Heart left ventricle (tissue), 16 donors: ENCODE measurements at places on chromosomes 13 and 19. TPM values are rescaled to one million over a fixed set of nuclear protein-coding genes. Genes with fewer than 3 reads are reported as not detected.
A peak's percentile ranks its signal among the peaks of the same experiment; 100 is the strongest.

GRCh38 chr19:3374369-3375112 is 8.2 kb downstream of the NFIC start:
- H3K36me3 ChIP-seq: no peaks in the 10 kb centered on the region
- H3K27me3 ChIP-seq: no peaks in the 10 kb centered on the region
- H3K27ac ChIP-seq: peak overlapping the region; percentile 89
- peak overlapping the region; percentile 42 for H3K4me3 ChIP-seq

CAMSAP3 gene
- 0.47 TPM for total RNA-seq

COL5A3 gene
- total RNA-seq: 5.0 TPM

GRCh38 chr19:29467824-29468401 is 57.9 kb upstream of the VSTM2B start:
- no peak for DNase-seq
- H3K4me3 ChIP-seq: no peak overlapping the region
- H3K27me3 ChIP-seq: no peaks in the 10 kb centered on the region
- no peaks in the 10 kb centered on the region for H3K36me3 ChIP-seq

DNA sequence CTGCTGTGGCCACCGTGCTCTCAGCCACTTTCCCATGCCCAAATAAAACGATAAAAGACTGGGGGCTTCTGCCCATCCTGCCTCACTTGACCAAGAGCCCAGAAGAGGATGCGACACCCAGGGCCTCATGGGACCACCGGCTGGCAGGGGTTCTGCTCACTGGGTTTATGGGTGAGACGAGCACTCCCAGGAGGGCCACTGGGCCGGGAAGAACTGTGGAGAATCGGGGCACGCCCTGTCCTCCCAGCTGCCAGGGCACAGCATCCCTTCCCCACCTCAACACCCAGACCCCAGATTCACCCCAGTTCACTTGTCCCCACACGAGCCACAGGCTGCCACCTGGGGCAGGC is 4.7 kb upstream of the F10 start:
- no peak for DNase-seq
- H3K27me3 ChIP-seq: no peaks in the 10 kb centered on the region
- H3K36me3 ChIP-seq: no peaks in the 10 kb centered on the region
- no peak overlapping the region for H3K27ac ChIP-seq
- H3K4me3 ChIP-seq: no peak overlapping the region

KIR3DL3 gene
- not detected for total RNA-seq

DNA sequence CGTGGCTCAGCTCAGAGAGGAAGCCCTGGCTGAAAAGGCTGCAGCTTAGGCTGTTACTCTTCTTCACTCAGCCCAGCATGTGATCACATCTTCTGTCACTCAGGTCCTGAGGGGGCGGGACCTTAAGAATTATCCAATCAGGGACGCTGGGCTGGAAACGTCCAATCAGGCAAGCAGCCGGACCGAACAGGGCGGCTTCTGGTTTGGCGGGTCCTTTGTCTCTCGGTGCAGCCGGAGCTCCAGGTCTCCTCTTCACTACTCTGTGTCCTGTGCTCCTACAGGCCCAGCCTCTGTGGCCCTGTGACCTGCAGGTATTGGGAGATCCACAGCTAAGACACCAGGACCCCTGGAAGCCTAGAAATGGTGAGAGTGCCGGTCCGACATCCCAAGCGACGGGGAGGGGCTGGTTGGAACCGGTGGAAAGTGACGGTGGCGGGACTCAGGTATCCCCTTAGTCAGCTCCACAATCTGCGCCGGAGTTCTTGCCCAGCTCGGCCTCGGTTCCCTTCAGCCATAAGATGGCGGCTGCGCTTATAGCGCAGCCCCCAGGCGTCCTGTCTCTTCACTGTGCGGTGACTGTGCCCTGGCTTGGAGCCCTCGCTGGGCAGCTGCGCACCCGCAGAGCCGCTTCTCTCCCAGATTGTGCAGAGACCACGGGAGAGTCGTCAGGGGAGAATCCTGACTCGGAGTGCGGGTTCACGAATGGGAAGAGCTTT is at the start of gene ZNF93:
Gene ZNF93, plus strand, starts transcription at position 218 of the 716 bp plus-strand sequence. Its CDS starts 143 bp downstream, at position 361.
- H3K4me3 ChIP-seq: peak within 1 kb of the TSS; percentile 59
- peak within 1 kb of the TSS; percentile 74 for H3K27ac ChIP-seq
- peak; percentile 95 for DNase-seq

KLF12 gene
- 14.9 TPM for total RNA-seq

GRCh38 chr19:18377026-18377425 is 8.9 kb upstream of the GDF15 start:
- DNase-seq: no peak
- H3K27me3 ChIP-seq: no peaks in the 10 kb centered on the region
- H3K27ac ChIP-seq: no peak overlapping the region
- H3K4me1 ChIP-seq: no peaks in the 10 kb centered on the region

TMPRSS9 gene
- not detected for total RNA-seq

ERFL gene
- not detected for total RNA-seq

KIR2DL1 gene
- 0.19 TPM for total RNA-seq

SLC7A9 gene
- total RNA-seq: not detected

GRCh38 chr19:32233885-32234284 is 111.5 kb upstream of the ZNF507 start:
- no peaks in the 10 kb centered on the region for H3K27me3 ChIP-seq
- H3K27ac ChIP-seq: no peak overlapping the region
- no peak overlapping the region for H3K4me3 ChIP-seq
- no peak for DNase-seq
- no peaks in the 10 kb centered on the region for H3K36me3 ChIP-seq

HSPB6 gene
- 509 TPM for total RNA-seq

- peaks cover 1% of the 10 kb centered on the region for H3K4me1 ChIP-seq
- H3K27me3 ChIP-seq: no peaks in the 10 kb centered on the region
- no peak for DNase-seq
- no peak overlapping the region for H3K27ac ChIP-seq
- no peaks in the 10 kb centered on the region for H3K36me3 ChIP-seq
Measured at GRCh38 chr13:44230736-44231135, 142.9 kb upstream of the SERP2 start.

- DNase-seq: no peak
- no peaks in the 10 kb centered on the region for H3K4me1 ChIP-seq
- no peak overlapping the region for H3K4me3 ChIP-seq
- no peak overlapping the region for H3K27ac ChIP-seq
Measured at GRCh38 chr19:33582914-33583313, 38.8 kb upstream of the CHST8 start.

DNA sequence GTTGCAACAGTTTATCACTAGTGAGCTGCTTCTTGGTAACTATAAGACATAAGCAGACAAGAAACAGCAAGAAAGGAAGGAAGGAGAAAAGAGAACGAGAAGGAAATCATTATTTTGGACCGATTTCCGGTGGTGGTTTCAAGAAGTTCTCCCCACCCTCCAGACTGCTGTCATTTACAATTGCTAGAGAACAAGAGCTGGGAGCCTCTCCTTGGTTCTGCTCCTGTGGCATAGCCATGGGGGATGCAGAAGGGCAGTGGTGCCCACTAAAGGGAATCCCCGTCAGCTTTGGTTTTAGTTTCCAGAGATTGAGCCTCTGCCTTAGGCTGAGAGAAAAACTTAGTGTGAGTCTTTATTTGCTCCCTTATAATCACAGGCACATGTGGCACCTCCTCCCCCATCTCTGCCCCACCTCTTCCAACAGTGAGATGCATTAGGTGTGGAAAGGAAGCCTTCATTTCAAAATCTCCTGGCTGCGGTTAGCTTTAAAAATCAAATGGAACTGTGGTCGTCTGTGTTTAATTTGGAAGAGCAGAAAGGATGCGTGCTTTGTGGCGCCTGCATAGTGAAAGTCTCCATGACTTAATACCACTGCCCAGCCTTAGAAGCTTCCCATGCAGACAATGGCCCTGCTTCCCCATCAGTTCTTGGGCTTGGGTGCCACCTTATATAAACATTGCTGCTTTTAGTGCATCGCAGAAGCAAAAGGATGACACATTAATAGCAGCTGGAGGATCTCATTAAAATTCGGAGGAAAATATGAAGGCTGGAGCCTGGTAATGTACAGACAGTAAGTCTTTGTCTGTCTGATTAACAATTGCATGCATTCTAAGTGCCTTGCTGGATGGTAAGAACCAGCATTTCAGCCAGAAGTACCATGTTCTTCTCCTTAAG is 25.0 kb downstream of the LRCH1 start:
- H3K36me3 ChIP-seq: no peaks in the 10 kb centered on the region
- no peaks in the 10 kb centered on the region for H3K27me3 ChIP-seq
- no peak for DNase-seq
- H3K4me1 ChIP-seq: peaks cover 25% of the 10 kb centered on the region

KIR2DL4 gene
- not detected for total RNA-seq

ADM5 gene
- total RNA-seq: 0.28 TPM

DNA sequence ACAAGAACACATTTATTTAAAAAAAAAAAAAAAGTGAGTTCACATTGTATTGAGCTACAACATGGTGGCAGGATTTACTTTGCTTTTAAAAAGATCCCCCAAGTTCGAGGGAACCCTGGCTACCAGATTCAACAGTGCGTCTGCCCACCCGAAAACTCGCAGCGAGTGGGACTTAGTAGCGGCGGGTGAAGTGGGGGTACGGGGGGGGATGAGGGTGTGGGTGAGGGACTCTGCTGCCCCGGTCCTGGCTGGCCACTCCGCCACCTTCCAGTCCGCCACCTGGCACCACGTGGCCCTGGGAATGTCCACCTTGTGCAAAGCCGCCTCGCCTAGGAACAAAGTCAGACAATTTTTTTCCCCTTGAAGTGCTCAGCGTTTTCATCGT is 19.3 kb upstream of the TINCR start:
- peaks cover 16% of the 10 kb centered on the region for H3K4me1 ChIP-seq
- no peak overlapping the region for H3K27ac ChIP-seq
- DNase-seq: no peak
- H3K4me3 ChIP-seq: no peak overlapping the region
- peaks cover 70% of the 10 kb centered on the region for H3K36me3 ChIP-seq

SLC15A1 gene
- not detected for total RNA-seq

GRCh38 chr13:92137520-92137919 is 739.1 kb downstream of the GPC5 start:
- H3K27me3 ChIP-seq: no peaks in the 10 kb centered on the region
- no peak overlapping the region for H3K27ac ChIP-seq
- H3K36me3 ChIP-seq: no peaks in the 10 kb centered on the region
- no peak overlapping the region for H3K4me3 ChIP-seq
- H3K4me1 ChIP-seq: no peaks in the 10 kb centered on the region
- no peak for DNase-seq

POU2F2 gene
- 0.24 TPM for total RNA-seq

GRCh38 chr13:72383646-72384045 is 343.8 kb downstream of the MZT1 start:
- H3K27me3 ChIP-seq: no peaks in the 10 kb centered on the region
- H3K4me3 ChIP-seq: no peak overlapping the region
- no peaks in the 10 kb centered on the region for H3K4me1 ChIP-seq

PTBP1 gene
- total RNA-seq: 65.7 TPM

DNA sequence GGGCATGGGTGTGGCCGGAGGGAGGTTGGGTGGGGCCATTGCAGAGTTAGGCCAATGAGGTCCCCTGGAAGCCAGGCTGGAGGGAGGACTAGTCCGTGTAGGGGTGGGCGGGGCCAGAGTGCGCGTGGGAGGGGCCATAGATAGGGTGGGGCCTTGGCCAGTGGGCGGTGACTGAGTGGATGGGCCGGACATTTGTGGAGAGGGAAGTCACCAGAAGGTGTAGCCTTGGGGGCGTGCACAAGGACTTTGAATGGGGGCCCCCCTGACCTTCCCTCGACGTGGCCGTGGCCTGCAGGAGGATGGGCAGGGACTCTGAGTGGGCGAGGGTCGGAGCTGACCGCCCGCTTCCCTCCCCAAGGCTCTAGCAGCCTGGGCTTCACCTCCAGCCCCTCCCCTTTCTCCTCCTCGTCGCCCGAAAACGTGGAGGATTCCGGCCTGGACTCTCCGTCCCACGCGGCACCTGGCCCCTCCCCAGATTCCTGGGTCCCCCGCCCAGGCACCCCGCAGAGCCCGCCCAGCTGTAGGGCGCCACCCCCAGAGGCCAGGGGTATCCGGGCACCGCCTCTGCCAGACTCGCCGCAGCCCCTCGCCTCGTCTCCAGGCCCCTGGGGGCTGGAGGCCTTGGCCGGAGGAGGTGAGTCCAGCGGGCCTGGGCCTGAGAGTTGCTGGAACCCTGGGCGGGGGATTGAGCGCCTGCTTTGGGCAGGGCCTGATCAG is 16.5 kb upstream of the B3GNT3 start:
- no peak overlapping the region for H3K27ac ChIP-seq
- no peaks in the 10 kb centered on the region for H3K4me1 ChIP-seq
- no peak overlapping the region for H3K4me3 ChIP-seq
- peaks cover 8% of the 10 kb centered on the region for H3K27me3 ChIP-seq
- no peaks in the 10 kb centered on the region for H3K36me3 ChIP-seq

- no peaks in the 10 kb centered on the region for H3K27me3 ChIP-seq
- H3K36me3 ChIP-seq: no peaks in the 10 kb centered on the region
- H3K4me1 ChIP-seq: no peaks in the 10 kb centered on the region
- no peak overlapping the region for H3K27ac ChIP-seq
Measured at GRCh38 chr13:69580255-69580654, 527.4 kb upstream of the ATXN8OS start.

GRCh38 chr13:41018602-41018948 is 541 bp downstream of the ELF1 start:
- no peaks in the 10 kb centered on the region for H3K36me3 ChIP-seq
- H3K27ac ChIP-seq: peak overlapping the region; percentile 51
- DNase-seq: no peak
- peaks cover 16% of the 10 kb centered on the region for H3K4me1 ChIP-seq

- no peaks in the 10 kb centered on the region for H3K27me3 ChIP-seq
- H3K4me3 ChIP-seq: no peak overlapping the region
- DNase-seq: no peak
- no peaks in the 10 kb centered on the region for H3K4me1 ChIP-seq
- H3K27ac ChIP-seq: no peak overlapping the region
Measured at GRCh38 chr19:13537454-13537853, 31.2 kb upstream of the CACNA1A start.

DNA sequence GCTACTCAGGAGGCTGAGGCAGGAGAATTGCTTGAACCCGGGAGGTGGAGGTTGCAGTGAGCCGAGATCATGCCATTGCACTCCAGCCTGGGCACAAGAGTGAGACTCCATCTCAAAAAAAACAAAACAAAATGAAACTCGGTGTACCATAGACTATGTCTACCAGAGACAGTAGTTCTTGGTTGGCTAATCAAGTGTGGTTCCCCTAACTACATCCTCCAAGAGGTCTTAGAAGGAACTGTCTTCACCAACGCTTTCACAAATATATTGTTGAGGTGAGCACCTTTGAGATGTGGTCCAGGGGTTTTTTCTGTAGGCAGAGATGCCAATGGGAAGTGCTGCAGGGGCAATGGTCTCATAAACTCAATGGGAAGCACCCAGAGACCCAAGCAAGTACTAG is 48.0 kb downstream of the RFC3 start:
- no peaks in the 10 kb centered on the region for H3K36me3 ChIP-seq
- H3K27me3 ChIP-seq: no peaks in the 10 kb centered on the region
- no peak overlapping the region for H3K27ac ChIP-seq
- H3K4me1 ChIP-seq: no peaks in the 10 kb centered on the region
- no peak for DNase-seq

DNA sequence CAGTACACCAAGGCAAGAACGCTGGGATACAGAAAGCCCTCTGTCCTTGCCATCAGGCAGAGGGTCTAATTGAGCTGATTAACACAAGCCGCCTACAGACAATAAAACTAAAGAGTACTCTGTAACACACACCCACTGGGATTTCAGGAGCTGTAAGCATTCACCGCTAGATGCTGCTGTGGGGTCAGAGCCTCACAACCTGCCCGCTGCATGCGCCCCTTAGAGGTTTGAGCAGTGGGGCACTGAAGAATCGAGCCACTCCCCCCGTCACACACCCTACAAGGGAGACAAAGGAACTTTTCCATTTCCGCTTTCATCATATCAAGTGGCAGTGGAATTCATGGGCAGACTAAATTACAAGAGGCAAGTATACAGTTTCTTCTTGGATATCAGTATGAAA is 1080.6 kb downstream of the PCDH17 start:
- H3K4me1 ChIP-seq: no peaks in the 10 kb centered on the region
- no peaks in the 10 kb centered on the region for H3K36me3 ChIP-seq
- no peaks in the 10 kb centered on the region for H3K27me3 ChIP-seq
- DNase-seq: no peak
- no peak overlapping the region for H3K27ac ChIP-seq
- H3K4me3 ChIP-seq: no peak overlapping the region

NTN5 gene
- not detected for total RNA-seq

HS6ST3 gene
- 1.2 TPM for total RNA-seq
